ENCODE measurements at places on chromosomes 4 and X.

DNA sequence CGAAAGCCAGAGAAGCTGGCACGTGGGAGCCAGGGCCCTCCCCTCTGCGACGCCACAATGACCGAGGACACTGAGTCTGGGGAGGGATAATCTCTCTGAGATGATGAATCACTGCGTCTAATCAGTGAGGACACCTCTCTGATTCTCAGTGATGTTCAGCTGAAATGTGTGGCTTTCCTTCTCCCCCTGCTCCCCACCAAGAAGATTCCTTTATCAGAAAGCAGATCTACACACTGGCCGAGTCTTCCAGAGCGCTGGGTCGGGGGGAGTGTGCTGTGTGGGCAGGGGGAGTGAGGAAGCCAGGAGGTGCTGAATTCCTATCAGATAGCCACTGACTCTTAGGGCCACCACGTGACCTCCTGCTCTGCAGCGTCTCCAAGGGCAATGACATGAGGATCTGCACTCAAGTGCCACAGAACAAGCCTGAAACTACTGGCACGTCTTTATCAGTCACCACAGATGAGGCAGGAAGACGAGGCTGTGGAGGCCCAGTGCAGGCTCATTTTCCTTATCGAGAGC is 89.2 kb downstream of the GATB start:
- no peak for DNase-seq

DNA sequence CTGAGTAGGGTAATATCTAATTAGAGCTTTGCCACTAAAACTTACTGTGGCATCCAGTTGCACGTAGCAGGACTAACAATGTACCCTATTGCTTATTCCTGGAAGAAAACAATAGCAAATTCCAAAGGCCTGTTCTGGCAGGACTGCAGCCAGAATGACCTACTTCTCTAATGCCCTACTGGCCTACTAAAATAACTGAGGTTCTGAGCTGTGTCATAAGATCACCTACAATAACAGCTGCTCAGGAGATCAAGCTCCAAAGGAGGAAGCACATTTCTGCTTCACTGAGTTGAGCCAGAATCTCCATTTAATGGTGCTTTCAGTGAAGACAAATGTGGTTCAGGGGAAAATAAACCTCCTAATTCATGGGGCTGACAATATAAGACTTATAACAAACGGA is 42.2 kb upstream of the CXCL8 start:
- DNase-seq, result no peak

DNA sequence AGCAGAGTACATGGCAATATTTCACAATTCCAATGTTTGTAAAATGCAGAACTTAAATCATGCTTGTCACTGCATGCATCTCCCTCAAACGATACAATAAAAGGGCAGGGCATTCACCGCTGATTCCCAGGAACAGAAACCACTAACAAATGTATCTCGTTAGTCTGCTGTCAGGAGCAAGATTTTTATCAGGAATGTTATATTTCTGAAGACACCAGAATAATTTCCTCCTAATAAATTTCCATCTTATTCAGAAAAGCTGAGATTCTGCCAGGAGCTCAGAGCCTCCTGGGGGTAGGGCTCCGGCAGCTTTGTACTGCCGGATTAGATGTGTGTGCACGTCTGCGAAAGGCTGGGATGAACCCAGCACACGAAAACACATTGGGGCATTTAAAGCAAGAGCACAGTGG is 54.0 kb upstream of the LDB2 start:
- DNase-seq, result no peak

DNA sequence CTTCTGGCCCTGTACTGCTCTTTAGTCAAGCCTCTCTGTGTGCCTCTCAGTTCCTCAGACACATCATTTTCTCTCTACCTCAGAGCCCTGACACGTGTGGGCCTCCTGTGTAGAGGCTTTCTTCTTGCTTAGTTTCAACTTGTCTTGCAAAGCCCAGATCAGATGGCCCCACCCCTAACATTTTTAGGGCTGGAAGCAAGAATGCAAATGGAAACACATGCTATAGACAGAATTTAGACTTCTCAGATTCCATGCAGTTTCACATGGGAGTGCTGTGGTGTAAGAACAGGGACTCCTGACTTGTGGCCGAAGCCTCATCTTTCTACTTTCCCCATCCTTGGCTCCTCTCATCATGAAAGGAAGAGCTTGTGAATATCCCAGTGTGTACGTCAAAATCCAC is 350.7 kb downstream of the DCHS2 start:
- no peak for DNase-seq

DNA sequence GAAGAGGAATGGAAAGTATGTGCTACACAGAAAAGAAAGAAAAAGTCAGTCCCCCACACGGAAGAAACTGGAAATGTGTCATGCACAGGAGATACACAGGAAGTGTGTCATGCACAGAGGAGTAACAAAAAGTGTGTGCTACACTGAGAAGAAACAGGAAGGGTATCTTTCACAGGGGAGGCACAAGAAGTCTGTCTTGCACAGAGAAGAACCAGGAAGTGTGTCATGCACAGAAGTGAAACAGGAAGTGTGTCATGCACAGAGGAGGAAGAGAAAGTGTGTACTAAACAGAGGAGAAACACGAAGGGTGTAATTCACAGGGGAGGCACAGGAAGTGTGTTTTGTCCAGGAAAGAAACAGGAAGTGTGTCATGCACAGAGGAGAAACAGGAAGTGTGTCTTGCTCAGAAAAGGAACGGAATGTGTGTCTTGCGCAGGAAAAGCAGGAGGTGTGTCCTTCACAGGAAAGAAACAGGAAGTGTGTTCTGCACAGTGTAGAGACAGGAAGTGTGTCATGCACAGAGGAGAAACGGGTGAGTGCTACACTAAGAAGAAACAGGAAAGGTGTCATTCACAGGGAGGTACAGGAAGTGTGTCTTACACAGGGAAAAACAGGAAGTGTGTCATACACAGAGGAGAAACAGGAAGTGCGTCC is 527.2 kb upstream of the PRKX start:
- DNase-seq, result no peak

DNA sequence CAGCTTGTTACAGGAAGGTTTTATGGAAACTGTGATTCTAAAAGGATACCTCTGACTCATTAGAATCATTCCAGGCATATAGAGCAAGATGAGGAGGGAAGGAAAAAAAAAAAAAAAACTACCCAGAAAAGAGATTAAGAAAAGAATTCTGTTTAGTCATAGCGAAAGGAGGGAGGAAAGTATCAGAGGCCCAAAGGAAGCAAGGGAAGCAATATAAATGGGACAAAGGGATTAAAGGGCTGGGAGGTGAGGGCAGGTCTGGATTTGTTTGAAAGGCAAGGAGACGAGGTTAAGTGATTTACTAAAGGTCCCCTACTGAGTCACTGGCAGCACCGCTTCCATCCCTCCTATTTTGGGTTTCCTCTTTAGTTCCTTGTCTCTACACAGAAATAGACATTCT is 88.6 kb upstream of the IL1RAPL1 start:
- DNase-seq, result no peak

GRCh38 chr4:110860901-110861300 is 238.0 kb upstream of the PITX2 start:
- no peak for DNase-seq

GRCh38 chr4:8472689-8473197 is 32.2 kb downstream of the TRMT44 start:
- DNase-seq, result no peak

DNA sequence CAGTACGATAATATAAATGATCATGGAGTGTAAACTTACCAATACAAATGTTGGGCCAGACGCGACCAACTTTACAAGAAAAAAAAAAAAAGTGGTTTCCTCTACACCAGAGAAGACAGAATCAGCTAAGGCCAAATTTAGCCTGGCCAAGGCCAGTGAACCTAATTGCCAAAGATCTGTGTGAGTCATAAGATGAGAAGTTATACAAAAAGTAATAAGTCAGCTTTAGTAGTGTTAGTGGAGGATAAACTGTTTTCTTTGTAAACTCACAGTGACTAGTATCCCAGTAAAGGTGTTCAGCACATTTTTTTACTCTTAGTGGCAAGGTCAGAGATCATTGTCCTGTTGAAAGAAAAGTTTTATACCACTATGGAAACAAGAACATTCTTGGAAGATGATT is 531.4 kb upstream of the TECRL start:
- DNase-seq, result no peak

GRCh38 chrX:71871367-71871766 is 39.3 kb upstream of the NHSL2 start:
- no peak for DNase-seq

DNA sequence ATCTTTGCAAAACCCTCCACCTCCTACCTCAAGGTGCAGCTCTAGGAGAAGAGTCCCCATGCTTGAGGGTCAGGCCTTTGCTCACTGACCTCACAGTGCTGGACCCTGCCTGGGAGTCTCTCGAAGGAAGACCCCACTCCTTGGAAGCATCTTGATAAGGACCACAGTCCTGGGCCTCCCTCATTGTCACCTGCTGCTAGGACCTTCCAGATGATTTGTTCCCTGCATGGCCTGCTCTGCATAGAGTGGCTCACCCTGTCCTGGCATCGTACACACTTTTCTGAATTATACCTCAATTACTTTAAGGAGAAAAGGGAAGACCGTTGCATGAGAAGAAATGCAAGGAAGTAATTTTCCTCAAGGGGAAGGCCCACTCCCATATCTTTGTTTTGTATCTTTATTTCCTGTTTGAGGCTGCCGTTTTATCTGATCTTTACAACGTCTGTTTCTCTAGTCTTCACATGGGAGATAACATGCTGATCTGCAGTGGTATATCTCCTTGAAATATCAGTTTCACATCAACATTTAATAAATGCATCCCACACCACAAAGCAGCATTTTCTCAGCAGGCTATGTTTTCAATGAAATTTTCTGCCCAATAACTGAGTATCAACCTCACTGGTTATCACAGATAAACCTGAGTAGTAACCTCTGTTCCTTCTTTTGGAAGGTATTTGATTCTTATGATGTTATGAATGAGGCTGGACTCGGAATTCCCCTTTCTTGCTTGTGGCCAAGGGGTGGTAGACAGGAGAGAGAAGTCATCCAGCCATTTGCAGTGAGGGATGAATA is 15.0 kb upstream of the AKAP17A start:
- DNase-seq, result no peak

DNA sequence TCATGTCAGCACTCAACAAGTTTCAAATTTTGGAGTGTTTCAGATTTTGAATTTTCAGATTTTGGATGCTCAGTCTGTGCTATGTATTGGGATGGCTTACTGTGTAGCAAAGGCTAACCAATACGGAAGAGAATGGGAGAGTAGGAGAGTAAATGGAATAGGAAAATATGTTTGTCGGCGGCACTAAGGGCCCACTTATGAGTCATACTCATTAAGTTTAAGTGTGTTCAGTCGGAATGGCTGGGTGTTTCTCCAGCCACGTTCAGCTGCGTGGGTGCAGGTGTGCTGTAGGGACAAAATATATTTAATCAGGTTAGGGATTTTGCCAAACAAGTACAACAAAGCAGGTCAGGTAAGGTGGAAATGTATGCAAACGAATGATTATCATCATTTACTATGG is 13.6 kb downstream of the FTHL17 start:
- DNase-seq, result no peak

DNA sequence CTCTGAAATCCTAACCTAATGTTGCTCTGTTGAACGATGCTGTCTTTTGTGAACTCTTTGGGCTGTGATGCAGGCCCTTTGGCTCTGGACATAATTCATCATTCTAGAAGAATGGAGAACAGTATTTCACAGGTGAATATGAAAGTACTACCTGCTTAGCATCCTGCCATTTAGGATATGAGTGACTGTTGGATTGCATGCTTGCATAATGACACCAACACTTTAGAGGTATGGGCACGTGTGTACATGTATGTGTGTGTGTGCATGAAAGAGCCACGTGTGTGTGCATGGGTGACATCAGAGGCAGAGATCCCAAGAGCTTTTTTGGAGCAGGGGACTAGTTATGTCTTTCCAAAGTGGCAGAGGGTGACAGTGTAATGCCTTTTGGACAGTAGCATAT is 70.2 kb upstream of the ZNF518B start:
- no peak for DNase-seq

GRCh38 chrX:149648932-149649331 is 17.3 kb upstream of the TMEM185A start:
- no peak for DNase-seq

DNA sequence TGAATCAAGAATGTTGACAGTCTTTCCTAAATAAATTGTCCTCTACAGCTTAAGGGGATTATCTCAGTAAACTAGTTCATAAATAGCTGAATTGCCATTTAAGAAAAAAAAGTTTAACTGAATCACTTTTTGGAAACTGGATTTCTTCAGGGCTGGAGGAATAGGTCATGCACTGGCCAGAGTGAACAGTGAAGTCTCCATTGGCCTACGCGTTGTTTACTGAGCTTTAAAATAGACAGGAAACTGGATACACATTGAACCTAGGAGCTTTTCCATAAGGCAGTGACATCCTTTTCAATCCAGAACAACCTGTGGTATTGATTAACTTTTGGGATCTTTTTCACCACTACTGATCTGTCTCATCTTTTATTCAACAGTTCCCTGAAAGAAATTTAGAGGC is 58.0 kb downstream of the COL4A6 start:
- DNase-seq, result no peak

DNA sequence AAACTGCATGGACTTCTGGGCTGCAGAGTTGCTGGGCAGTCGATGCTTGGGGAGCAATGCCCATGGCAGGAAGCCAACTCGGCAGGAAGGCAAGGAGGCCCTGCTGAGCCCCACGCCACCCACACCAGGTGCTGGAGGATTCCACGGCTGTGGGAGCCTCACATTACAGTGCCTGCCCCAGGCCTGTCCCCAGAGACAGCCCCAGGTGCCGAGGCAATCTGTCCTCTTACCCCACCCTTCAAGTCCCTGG is 53.9 kb downstream of the HMX1 start:
- DNase-seq, result no peak

DNA sequence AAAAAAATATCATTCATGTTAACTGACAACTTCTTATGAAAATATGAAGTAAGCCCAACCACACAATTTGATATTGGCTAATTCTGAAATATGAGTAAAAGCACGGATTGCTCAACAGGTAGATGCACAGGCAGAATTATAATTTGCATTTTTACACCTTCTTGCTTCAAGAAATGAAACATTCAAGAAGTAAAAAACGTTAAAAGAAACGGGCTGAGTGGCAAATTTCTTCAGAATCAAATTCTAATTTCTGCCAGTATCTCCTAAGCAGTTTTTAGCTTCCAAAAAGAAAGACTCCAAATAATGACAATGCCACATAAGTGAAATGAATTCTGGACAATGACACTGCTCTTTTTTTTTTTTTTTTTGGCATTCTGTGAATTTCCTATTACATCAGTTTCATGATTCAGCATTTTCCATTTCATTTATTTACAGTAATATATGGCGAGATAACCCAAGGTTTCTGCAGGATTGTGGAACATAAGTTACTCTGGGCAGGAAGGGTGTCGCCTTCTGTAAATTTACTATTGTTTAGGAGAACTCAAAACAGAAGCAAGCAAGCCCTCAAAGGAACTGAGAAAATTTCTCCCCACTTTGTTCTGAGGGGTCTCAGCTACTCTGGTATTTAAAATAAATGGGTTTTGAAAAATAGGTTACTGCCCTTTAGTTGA is 1.4 kb downstream of the SEL1L3 start:
- DNase-seq, result no peak

GRCh38 chr4:7526491-7526890 is 91.8 kb upstream of the PSAPL1 start:
- no peak for DNase-seq
